ENCODE measurements at places on chromosomes 11 and 22. TPM values are rescaled to one million over a fixed set of nuclear protein-coding genes. Genes with fewer than 3 reads are reported as not detected.

GLYATL2 gene
- total RNA-seq: not detected

FREY1 gene
- total RNA-seq: not detected

CECR2 gene
- total RNA-seq: 1.4 TPM

LMF2 gene
- 119 TPM for total RNA-seq

RASGRP2 gene
- 44.2 TPM for total RNA-seq

AGBL2 gene
- total RNA-seq: not detected

POU2F3 gene
- total RNA-seq: not detected

EIF3L gene
- 256 TPM for total RNA-seq

GLYAT gene
- total RNA-seq: not detected

MMP27 gene
- not detected for total RNA-seq

TRIM29 gene
- 0.43 TPM for total RNA-seq

LRP4 gene
- 4.9 TPM for total RNA-seq

OR8D4 gene
- total RNA-seq: not detected

NECTIN1 gene
- total RNA-seq: 1.6 TPM

OR6A2 gene
- not detected for total RNA-seq

KLHDC7B gene
- not detected for total RNA-seq

CYP2D6 gene
- total RNA-seq: 0.53 TPM

PRR33 gene
- total RNA-seq: not detected

ASCL2 gene
- not detected for total RNA-seq

UPK3A gene
- not detected for total RNA-seq
